ENCODE measurements at places on chromosomes 7 and 10. TPM values are rescaled to one million over a fixed set of nuclear protein-coding genes. Genes with fewer than 3 reads are reported as not detected.

GRCh38 chr7:122864016-122864415 is 22.2 kb downstream of the CADPS2 start:
- no peak for DNase-seq

- DNase-seq = no peak
Measured at GRCh38 chr10:11794566-11794965, 28.6 kb upstream of the PROSER2 start.

GRCh38 chr7:94440451-94441039 is 45.9 kb downstream of the COL1A2 start:
- no peak for DNase-seq

DNA sequence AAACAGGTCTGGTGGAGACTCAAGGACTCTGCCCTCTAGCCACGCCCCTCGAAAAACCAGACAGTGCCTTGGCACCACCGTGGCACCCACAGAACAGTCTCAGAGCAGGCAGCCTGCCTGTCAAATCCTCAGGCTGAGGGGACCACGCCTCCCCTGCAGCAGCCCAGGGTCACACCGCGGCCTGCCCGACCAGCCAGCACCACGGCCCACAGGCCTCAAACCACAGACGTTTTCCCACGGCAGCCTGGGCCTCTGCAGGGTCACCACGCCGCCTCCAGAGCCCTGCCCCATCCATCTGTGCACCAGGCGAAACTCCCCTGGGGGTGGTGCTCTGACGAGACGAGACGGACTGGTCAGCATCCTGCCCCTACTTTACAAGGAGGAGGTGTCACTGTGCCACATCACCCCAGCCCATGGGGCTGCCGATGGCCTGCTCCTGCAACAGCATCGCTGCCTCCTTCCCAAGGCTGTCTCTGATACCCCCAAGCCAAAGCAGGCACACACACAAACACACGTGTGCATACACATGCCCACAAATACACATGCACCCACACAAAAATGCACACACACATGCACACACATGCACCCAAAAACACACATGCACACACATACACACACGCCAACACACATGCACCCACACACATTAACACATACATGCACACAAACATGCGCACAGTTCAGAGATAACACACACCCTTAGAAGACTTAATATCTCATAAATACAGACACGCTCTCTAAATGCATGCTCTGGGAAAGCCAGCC is 24.6 kb downstream of the PAPOLB start:
- peak; percentile 82 for DNase-seq

DNA sequence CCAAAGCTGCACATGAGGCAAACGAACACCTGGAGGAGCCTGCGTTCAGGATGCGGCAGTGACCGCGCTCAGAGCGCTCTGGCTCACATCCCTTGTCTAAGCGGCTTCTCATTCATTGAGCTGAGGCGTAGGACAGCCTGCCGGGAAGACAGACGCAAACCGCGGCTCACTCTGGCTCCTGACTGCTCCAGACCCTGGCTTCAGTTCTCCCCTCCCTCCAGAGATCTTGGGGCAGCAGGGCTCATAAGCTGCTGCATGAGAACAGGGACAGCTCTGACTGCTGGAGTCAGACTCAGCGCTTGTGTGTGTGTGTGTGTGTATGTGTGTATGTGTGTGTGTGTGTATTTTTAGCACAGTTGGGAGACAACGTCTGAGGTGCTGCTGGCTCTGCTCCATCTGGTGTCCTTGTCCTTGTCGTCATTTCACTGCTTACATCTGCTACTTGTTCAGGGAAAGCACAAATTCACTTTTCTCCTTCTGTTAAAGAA is 15.8 kb upstream of the LYZL2 start:
- DNase-seq = no peak

GRCh38 chr7:115005953-115006352 is 84.1 kb downstream of the MDFIC start:
- no peak for DNase-seq

DNA sequence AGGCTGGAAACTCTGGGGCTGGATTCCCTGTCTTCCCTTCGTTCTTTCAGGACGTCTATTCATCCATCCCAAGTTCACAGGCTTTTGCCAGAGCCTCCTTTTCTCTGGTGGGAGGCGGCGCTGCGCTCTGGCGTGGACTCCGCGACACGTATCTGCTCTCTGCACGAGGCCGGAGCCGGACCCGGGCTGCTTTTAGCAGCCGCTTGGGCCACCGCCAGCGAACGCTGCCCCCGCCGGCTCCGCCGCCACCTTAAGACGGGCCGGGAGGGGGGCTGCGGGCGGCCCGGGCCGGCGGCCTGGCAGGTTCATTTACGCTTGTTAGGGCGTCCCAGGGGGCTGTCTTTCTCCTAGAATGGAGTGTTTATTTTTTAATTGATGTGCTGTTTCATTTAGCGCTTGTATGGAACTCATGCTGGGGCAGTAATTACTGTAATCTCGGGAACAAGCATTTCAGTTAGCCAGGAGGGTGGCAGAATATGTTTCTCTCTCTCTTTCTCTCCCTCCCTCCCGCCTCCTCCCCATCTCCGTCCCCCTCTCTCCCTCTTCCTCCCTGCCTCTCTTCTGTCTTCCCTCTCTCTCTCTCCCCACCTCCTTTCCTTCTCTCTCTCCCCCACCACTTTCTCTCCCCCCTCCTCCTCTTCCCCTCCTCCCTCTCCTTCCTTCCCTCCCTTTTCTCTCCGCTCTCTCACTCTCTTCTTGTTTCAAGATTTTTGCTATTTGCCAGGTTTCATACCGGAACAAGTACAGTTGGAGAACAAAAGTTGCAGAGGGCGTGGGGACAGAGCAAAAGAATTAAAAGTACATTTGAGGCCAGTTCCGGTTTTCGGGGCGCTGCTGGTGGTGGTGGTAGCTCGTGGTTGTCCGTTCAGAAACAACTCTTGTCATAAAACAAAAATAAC is 1.3 kb upstream of the FZD8 start:
- peak; percentile 95 for DNase-seq

DNA sequence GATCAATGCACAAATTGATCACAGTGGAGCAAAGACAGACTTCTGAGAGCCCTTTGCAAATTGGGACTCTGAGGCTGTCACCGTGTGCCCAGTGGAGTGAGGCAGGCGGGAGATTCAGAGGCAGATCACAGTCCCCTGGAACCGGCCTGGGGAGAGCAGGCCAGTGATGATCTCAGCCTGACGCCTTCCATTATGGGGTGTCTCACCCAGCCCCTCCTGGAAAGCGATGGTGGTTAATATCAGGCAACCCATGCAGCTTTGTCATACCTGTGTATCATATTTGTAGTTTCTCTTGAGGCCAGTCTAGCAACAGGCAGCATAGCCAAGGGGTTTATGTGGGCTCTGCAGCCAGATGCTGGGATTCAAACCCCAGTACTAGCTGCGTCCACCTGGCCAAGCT is 147.8 kb downstream of the EMX2 start:
- DNase-seq = no peak

SLC13A1 gene
- total RNA-seq = not detected

HOXA5 gene
- 11.3 TPM for total RNA-seq

SYPL1 gene
- total RNA-seq = 89.8 TPM

PTPRN2 gene
- 1.6 TPM for total RNA-seq

HHEX gene
- 9.9 TPM for total RNA-seq
